ENCODE measurements at places on chromosomes 13 and 19.

DNA sequence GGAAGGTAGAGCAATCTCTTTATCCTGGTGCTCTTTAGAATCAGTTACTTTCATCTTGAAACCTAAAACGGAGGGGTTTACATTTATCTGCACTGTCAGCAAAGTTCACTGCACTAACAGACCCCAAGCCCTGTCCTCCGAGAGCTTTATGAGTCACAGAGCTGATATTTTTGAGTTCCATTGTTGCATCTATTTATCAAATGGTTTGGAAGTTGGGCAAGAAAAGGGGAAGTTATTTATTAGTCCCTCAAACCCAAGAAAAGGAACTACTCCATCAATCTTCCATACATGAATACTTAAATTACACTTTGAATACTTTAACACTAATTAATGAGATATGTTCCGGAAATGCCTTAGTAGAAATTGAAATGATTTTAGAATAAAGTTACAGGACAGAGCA lies 55.5 kb downstream of the EDNRB start:
- DNase-seq = no peak

- DNase-seq = no peak
Measured at GRCh38 chr13:51050021-51050830, 60.8 kb downstream of the C13orf42 start.

- no peak for DNase-seq
Measured at GRCh38 chr13:51041126-51041525, 69.9 kb downstream of the C13orf42 start.

DNA sequence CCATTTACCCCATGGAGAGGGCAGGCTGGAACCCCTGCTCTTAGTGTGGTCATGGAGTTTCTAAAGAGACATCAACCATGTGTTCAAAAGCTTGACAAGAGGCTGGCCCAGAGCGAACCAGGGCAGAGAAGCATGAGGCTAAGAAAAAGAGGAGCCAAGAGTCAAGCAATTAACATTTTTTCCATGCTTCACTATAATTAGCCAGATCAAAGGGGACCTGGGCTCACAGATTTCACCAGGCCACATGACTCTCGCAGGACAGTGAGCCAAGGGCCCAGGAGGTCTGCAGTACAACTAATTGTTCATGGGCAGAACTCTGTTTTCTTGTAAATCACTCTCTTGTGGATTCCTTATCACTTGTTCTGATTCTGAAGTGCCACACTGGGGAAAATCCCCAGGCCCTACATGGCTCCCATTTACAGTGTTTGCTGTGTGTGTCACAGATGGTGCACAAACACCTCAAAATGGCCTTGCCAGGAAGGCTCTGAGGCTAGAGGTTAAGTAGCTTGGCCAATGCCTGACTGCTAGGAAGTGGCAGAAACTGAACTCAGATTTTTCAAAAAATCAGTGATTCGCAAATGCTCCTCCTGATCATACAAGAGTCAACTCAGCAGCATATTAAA lies 101.2 kb downstream of the LHFPL6 start:
- no peak for DNase-seq

GRCh38 chr13:99435998-99436397 lies 65.3 kb upstream of the TM9SF2 start:
- no peak for DNase-seq

DNA sequence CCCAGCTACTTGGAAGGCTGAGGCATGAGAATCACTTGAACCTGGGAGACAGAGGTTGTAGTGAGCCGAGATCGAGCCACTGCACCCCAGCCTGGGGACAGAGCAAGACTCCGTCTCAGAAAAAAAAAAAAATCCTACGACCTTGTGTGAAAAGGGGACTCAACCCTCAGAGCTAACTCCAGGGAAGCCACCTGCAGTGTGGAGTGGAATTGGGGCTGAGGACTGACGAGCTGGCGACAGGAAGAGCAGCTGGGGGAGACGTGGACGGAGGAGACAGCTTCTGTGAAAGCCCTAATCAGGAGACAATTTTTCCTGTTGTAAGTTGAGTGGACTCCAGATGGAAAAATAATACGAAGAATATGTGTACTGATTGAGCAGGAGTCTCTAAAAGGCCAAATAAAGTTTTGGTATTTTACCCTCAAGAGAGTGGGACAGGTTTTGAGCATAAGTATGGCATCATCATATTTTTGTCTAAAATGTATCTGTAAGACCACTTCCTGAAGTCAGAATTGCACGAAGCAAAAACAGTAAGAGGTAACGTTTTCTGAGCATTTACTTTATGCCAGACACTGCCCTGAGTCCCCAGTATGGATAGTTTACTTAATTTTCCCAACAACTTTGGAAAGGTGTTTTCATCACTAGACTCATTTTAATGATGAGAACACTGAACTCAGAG lies 12.0 kb upstream of the LAIR1 start:
- no peak for DNase-seq

- no peak for DNase-seq
Measured at GRCh38 chr19:19661675-19662251, 1.7 kb downstream of the ATP13A1 start.

GRCh38 chr13:38606699-38607535 lies 80.0 kb upstream of the FREM2 start:
- no peak for DNase-seq

GRCh38 chr13:36131222-36131930 lies at the start of gene DCLK1:
TSS of gene DCLK1 (minus strand) at chr13:36131382.
- DNase-seq = no peak

DNA sequence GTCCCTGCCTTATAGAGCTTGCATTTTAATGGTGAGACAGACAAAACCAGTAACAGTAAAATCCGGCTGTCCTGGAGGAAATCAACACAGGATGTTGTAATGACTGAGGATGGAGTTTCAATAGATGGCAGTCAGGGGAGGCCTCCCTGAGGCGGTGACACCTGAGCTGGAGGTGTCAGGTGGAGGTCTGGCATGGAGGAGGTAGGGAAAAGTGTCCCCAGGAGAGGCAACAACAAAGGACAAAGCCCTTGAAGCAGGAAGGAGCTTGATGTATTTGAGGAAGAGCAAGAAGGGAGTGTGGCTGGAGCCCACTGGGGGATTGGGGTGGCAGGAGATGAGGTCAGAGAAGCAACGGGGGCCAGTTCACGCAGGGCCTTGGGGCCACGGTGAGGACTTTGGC lies 7.8 kb downstream of the GRIN2D start:
- no peak for DNase-seq

DNA sequence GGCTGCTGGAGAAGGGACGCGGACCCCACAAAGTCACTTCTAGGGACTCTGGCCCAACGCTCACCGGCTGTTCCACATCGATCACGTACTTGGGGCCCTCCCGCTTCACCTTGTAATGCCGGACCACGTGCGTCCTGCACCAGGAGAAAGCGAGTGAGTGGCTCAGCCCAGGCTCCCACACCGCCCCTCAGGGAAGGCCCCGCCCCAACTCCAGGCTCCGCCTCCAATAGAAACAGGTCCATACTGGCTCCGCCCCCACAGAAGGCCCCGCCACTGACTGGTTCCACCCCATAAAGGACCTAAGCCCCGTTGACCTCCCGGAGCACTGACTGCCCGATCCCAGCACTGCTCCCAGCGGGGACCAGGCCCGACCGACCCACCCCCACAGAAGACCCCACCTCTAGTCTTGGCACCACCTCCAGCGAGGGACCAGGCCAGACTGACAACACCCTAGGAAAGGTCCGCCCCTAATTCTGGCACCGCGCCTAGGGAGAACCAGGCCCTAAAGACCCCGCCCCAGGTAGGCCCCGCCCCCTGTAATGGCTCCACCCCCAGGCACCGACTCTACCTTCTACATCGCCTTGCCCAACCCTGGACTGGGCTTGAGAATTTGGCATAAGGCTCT lies 11.3 kb downstream of the STAP2 start:
- peak; percentile 43 for DNase-seq

DNA sequence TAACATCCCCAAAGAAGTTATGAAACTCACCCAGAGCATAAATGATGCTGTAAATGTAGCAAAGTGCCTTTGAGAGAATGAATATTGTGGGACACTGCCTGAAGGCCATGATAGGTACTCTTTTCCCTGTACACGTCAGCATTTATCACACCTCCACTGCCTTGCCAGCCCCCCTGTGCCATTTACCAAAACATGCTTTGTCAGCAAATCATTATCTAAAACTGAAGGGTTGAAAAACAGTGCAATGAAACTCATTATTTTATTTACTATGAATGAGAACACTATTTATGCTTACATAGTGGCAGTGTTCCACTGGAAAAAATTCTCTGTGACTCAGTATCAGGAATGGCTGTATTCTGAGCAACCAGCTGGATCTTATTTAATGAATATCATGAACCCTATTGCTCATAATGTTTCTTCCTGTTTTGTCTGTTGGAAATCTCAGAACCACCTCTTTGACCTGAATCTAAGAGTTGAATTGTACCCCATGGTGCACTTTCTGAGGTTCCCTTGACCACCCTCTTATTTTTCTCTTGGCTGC lies 564.1 kb downstream of the DCT start:
- peak; percentile 73 for DNase-seq

DNA sequence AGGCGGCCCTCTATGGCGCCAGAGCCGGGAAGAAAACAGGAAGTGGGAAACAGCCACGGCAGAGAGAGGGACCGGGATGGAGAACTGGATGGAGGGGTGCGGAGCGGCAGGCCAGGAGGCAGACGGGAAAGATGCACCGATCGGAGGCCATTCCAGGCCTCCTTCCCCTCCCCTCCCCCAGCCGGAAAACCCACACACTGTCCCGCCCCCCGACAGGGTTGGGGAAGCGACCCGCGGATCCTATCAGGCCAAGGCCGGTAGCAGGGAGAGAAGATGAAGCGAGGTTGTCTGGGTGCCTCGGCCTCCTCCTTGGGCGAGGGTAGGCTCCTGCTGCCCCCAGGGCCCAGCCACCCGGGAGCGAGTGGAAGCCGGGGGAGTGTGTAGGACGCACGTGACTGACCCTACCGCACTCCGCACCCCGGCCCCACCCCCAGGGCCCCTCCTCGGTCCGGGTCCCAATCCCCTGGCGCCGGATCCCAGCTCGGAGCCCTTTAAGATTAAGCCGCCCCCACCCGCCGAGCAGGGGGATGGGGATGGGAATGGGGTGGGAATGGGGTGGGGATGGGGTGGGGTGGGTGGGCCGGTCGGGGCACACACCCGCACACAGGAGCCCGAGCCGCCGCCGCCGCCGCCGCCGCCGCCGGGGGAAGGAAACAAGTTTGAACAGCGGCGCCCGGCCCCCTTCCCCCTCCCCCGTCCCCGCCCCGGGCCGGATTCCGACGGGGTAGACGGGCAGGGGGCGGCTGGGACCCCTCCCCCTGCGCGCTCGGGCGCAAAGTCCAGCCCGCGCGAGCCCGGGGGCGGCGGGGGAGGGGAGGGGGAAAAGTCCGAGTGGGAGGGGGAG lies 1.5 kb downstream of the ERF start:
- peak; percentile 45 for DNase-seq

GRCh38 chr13:40777809-40778175 lies 6.8 kb upstream of the MRPS31 start:
- DNase-seq = no peak

- no peak for DNase-seq
Measured at GRCh38 chr19:14554382-14554812, 17.5 kb downstream of the NDUFB7 start.

DNA sequence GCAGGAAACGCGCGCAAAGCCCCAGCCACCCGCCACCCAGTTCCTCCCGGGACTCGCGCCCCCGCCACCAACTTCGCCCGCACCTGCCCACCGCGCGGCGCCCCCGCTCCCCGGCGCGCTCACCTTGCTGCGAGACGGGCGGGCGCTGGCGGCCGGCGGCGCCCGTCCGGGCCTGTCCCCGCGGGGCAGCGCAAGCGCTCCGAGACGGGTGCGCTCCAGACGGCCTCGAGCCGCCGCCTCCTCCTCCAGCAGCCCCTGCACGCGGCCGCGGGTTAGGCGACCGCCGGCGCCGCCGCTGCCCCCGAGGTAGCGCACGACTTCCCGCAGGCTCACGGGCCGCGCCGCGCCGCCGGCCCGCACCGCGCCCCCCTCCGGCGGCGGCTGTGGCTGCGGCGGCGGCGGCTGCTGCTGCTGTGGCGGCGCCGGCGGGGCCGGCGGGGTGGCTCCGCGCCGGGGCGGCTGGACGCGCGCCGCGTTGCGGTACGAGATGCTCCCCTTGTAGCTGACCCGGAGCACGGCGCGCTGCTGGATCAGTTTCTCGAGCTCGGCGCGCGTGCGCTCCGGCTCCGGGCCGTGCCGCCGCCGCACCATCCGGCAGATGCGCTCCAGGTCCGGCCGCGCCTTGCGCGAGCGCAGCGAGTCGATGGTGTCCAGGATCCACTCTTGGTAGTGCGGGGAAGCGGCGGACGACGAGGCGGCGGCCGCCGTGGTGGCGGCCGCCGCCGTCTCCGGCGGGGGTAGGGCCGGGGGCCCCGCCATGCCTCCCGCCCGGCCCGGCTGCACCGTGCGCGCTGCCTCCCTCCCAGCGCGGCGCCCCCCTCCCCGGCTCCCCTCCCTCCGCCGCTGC lies 666 bp downstream of the SAMD1 start:
- peak; percentile 51 for DNase-seq

GRCh38 chr13:71358218-71358617 lies 508.8 kb downstream of the DACH1 start:
- no peak for DNase-seq

GRCh38 chr13:62512194-62513141 lies 1096.8 kb upstream of the PCDH20 start:
- no peak for DNase-seq

- no peak for DNase-seq
Measured at GRCh38 chr19:14081797-14082674, 3.5 kb downstream of the C19orf67 start.

DNA sequence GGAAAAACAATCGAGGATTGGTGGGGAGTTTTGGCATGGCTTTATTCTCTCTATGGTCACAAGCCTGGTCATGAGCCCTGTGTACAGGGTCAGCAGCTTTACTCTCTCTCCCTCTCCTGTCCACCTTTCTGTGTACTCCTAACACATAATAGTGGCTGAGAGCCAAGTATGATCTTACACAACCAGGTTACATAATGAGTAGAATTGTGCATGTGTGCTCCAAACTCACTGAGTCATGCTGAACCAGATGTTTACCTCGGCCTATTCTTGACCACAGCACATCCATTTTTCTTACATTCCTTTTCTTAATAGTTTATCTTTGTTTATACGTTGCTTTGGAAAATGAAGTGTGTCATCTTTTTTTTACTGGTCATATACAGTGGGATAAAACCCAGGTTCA lies 53.1 kb downstream of the ZNF254 start:
- peak; percentile 3 for DNase-seq

GRCh38 chr13:67377919-67378318 lies 147.8 kb upstream of the PCDH9 start:
- DNase-seq = no peak

DNA sequence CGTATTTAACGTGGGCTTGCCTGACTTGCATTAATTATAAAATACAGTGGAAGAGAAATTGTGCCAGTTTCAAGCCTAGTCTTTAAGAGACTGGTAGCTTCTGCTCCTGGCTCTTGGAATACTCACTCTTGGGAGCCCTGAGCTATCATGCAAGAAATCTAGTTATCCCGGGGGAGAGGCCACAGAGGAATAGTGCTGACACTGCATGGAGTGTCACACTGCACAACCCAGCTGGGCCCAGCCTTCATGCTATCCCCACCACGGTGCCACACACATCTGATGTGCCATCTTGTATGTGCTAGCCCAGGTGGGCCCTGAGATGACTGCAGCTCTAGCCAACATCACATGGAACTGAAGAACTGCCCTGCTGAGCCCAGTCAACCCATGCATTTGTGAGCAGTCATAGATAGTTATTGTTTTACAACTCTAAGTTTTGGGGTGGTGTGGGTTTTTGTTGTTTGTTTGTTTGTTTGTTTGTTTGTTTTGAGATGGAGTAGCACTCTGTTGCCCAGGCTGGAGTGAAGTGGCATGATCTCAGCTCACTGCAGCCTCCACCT lies 8.3 kb downstream of the MAMSTR start:
- no peak for DNase-seq
